ENCODE measurements at places on chromosomes 7 and 10. TPM values are rescaled to one million over a fixed set of nuclear protein-coding genes. Genes with fewer than 3 reads are reported as not detected.

DNA sequence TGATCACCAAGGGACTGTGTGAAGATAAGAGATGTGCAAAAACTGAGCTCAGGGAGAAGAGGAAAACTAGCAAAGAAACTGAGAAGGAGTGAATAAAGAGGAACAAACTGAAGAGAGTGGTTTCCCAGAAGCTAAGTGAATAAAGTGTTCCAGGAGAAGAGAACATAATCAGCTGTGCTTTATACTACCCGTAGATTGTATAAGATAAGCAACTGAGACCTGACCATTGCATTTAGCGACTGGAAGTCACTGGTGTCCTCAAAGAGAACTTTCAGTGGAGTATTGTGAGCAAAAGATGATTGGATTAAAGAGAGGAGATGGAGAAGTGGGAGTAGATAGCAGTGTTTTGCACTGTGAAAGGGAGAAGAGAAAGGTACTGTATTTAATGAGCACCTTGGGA lies 14.6 kb downstream of the PHTF2 start:
- ATAC-seq = no peak

DNA sequence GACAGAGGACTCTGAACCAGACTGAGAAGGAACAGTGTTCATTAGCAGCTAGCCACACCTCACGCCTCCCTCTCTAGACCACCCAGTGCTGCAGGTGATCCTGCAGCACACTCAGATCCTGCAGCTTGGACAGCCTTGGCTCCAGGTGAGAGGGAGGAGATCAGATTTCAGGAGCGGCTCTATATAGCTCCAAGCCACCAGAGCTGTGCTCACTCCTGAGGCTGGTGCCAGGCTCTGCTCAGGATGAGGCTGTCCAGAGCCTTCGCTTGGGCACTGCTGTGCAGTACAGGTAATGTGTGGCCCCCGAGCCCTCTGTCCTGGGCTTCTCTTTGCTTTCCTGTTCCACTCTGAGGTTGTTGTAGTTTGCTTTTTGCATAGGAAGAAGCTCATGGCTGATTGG lies 42.4 kb downstream of the C10orf120 start:
- ATAC-seq = no peak

DNA sequence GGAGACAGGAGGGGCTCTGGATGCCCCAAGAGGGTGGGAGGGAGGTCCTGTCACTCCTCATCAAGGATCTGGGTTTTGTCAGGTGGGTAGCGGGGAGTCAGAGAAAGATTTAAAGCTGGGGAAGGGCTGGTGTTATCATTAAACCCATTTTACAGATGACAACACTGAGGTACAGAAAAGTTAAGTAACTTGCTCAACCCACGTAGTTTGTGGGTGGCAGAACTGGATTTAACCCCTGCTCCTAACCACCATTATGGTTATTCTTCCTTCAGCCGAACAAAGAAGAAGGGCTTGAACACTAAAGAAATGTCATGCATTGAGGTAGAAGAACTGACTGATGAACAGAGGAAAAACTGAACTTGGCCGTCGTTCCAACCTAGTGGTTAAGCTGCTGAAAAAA lies 24.9 kb upstream of the PRKAG2 start:
- ATAC-seq = no peak

- ATAC-seq = no peak
These were observed 636.8 kb downstream of the ETV1 start for GRCh38 chr7:13352677-13353076.

- ATAC-seq = no peak
These were observed 71.0 kb upstream of the NKX6-2 start for GRCh38 chr10:132856869-132857524.

DNA sequence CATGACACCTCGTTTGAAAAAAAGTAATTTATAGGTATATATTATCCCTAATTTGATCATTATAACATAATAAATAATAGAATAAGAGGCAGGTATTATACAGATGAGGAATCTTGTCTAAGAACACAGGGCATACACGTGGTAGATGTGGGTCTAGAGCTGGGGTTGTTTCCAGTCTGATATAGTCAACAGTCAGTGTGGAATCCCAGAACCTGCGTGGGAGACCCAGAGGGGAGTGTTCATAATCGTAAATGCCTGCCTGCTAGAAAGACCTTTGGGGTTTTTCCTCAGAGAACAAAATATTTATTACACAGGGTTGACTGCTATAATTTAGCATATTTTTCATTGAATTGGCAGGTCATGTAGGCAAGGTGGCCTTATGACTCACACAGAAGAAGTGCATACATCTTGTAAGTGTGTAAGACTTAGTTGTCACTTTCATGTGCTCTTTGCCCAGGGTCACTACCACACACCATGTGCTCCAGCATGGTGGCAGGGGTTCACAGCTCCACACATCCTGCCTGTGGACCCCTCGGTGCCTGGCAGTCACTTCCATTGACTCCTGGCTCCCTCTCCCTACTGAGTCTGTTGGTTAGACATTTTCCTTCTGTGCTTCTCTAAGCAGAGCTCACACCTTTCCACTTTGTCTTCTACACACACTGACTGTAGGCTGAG lies 94.9 kb upstream of the IKZF1 start:
- ATAC-seq = no peak

DNA sequence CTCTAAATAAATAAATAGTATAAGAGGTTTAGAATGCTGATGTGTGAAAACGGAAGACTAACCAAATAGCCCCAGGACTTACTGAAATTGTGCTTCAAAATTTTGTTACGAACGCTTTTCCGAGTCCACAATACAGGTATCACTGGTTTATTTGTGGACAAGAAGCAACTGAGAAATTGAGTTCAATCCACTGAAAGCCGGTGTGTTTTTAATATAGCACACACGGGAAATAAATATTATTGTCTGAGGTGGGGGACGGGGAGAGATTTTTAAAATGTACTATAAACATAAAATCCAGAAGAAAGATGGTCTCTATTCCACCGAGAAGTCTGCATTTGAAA lies 598 bp downstream of the SLC16A12 start:
- ATAC-seq = no peak

DNA sequence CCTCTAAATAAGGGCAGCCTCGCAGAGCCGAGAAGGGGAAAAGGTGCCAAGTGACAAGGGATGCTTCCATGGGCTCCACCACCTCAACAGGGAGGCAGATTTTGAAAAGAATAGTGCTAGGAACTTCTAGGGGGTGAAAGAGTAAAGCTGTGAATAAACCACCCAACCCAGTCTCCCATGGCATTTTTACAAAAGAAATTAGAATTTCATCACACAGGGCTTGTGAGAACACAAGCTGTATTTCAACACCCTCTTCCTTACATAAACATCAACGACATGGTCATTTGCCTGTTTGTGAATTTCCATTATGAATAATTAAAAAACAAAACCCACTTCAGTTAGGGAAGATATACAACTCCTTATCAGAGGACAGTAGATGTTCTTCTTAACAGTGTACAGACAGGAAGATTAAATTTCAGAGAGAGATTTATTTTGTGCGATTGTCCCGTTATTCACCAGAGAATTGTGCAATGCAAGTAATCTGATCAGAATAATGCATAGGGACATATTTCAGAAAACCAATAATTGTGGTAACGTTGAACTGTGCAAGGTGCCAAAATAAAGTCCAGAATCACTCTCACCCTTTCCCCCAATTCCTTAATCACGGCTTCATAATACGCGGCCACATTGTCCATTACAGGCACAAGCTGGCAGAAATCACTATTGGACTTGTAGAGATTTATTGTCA lies 207.8 kb upstream of the MGMT start:
- peak; percentile 83 for ATAC-seq

DNA sequence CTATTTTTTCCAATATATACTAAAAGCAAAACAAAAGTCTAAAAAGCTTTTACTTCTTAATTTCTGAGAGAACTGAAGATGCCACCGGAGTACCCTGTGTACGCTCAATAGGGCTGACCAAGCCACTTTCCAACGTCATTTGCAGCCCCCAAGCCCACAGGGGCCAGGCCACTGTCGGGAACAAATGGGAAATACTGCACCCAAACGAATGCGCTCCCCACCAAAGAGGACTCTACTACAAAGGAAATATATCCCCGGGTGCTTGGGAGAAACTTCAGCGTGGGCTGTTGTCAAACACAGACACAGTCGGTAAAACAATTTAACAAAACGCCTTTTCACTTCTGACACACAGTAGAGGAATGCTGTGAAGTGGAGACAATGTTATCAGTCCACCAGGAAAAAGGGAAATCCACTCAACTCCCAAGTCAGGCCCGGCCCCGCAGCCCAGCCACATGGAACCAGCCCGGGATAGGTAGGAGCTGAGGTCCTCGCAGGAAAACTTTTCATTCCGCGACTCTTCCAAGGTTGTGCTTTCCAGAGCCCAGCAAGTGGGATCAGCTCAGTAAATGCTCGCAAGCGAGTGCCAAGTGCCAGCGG lies 1.4 kb downstream of the PARD3 start:
- ATAC-seq = peak; percentile 0

GRCh38 chr10:34713875-34714274 lies 101.2 kb downstream of the PARD3 start:
- ATAC-seq = peak; percentile 32

- ATAC-seq = no peak
These were observed 30.2 kb upstream of the GIMAP8 start for GRCh38 chr7:150420242-150420641.

GRCh38 chr10:110698340-110698739 lies 54.2 kb downstream of the RBM20 start:
- ATAC-seq = no peak

DNA sequence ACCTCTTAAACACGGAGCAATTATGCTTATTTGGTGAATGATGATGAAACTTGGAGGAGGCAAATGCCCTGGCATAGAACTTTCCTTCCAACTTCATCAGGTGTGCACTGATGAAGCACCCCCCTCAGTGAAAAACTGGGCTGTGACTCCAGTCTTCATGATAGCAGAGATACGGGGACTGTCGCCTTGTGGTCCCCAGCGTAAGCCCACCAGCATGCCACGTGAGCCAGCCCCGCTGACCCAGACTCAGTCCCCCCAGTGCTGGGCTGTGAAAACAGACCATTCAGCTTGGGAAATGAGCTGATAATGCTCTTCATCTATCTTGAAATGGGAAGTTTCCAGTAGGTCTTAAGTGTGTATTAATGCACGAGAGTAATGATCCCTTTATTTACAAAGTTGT lies 177.0 kb downstream of the SNX10 start:
- no peak for ATAC-seq

- ATAC-seq = no peak
These were observed 77.5 kb downstream of the NKX6-2 start for GRCh38 chr10:132708441-132708840.

- peak; percentile 37 for ATAC-seq
These were observed 902.6 kb upstream of the MBL2 start for GRCh38 chr10:53675177-53675576.

DNA sequence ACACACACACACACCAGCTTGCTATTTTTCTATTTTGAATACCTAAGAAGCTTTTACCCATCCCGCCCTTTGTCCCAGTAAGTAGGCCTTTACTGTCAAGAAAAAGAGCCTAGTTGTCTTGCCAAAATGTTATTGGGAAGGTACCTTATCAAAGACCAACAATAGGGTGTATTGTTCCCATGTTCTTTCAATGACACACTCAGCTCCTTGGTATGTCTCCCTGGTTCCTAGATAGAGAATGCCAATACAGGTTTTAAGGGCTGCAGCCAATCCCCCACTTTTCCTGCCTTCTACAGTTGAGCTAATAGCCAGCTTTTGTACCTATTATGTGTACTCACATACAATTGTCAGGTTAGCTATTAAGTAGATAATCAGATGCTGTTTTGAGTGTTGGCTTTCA lies 92.0 kb upstream of the LRRTM3 start:
- no peak for ATAC-seq

DNA sequence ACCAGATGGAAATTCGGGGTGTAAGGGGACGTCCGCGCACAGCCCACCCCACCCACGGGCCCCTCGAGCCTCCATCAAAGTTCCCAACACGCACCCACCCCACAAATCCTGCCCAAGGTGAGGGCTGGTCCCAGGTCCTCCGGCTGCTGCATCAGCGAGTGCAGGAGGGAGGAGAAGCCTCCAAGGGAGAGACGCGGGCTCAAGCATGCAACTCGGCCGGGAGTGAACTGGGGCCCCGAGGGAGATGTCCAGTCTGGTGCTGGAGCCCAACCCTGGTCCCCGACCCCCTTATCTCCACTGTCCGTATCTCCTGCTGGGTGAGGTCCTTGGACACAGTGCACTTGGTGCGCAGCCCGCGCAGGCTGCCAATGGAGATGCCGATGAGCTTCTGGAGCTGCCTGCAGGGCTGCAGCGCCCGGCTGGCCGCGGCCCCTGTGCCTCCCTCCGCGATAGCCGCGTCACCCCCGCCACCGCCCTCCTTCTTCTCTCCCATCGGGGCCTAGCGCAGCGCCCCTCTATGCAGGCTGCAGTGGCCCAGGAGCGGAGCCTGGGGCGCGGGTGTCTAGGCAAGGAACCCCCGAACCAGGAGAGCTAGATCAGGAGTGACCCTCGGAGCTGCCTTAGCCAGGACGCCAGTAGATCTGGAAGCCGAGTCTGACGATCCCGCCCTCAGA lies 489.2 kb downstream of the ZNF33B start:
- no peak for ATAC-seq

- ATAC-seq = peak; percentile 72
These were observed 3.9 kb downstream of the LSMEM1 start for GRCh38 chr7:112484671-112485167.

DNA sequence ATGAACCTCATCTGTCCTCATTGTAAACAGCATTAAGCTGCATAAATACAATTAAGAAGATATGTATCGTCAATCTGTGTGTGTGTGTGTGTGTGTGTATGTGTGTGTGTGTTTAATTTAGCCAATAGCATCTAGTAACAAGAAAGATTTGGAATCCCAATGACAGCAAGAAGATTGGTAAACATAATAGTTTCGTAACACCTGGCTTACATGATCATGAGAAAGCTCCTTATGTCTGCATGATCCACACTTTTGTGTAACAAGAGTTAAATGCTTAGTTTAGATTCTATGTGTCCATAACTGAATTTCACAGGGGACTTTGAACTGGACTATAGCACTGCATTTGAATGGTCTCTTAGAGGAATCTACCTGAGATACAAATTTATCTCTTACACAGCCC lies 191.0 kb upstream of the BET1 start:
- no peak for ATAC-seq

- no peak for ATAC-seq
These were observed 6.8 kb downstream of the ITGA8 start for GRCh38 chr10:15712883-15713282.

DNA sequence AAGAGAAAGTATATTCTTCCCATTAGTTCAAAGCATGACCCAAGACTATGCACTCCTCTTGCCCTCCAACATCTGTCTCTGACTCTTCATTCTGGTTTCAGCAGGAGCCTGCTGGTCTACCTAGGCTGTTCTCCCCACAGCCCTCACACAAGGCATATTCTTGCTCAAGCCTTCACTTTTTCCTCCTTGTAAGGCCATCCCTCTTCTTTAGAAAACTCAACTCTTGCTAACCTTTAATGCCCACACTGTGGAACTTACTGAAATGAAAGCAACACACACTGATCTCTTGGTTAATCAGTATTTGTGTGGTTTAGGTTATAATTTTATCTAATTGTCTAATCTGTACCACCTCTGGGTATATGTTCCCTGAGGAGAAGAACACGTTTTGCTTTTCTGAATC lies 75.8 kb downstream of the PRKCQ start:
- no peak for ATAC-seq

GRCh38 chr7:41996381-41997035 lies 240.5 kb downstream of the GLI3 start:
- no peak for ATAC-seq

GRCh38 chr10:22321156-22321923 lies 441 bp downstream of the BMI1 start:
- peak; percentile 25 for ATAC-seq

GRCh38 chr10:89543841-89544240 lies 8.4 kb upstream of the SLC16A12 start:
- no peak for ATAC-seq

SPDYE6 gene
- 0.23 TPM for total RNA-seq

FBXO24 gene
- total RNA-seq = 1.8 TPM

PAPOLB gene
- total RNA-seq = 0.10 TPM

FBXL13 gene
- total RNA-seq = 4.4 TPM

CDC14C gene
- not detected for total RNA-seq

KIAA1217 gene
- total RNA-seq = 1.5 TPM

SAP25 gene
- total RNA-seq = not detected

Measured in motor neuron (in vitro differentiated cells).